ENCODE measurements at places on chromosomes 1 and 21.

DNA sequence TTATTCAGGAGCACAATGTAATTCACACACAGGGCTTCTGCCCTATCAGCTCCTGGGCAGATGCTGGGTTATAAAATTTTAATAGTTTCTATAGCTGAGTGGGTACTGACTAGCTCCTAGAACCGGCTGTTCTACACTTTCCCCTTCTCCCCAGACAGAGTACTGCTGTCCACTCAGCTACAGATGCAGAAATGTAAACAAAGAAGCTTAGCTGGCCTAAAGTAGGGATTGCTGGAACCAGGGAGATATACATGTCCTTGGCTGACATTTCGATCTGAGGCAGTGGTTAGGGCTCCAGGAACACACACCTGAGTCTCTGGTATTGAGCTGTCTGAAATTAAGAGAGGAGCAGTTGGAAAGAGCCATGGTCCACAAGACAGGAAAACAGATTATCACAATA is 211.5 kb upstream of the USP24 start:
- no peak for DNase-seq

- DNase-seq = peak; percentile 47
These were observed 4.8 kb downstream of the ATP1A1 start for GRCh38 chr1:116377541-116378529.

- no peak for DNase-seq
These were observed 40.9 kb downstream of the GALNT2 start for GRCh38 chr1:230107941-230108340.

DNA sequence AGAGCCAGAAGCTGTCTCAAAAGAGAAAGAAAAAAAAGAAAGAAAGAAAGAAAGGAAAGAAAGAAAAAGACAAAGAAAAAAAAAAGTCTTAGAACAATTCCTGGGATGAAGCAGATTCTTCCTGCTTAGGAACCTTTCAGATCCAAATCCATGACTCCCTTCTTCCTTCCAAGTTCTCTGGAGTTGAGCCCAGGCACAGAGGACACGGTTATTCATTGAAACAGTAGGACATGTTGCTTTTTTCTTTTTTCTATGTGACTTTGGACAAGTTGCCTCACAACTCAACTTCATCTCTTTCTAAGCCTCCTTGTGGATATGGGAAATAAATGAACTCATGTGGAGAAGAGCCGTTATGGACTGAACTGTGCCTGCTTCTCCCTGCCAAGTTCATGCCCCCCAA is 14.7 kb upstream of the TNFRSF8 start:
- DNase-seq = no peak

- DNase-seq = no peak
These were observed 17.2 kb downstream of the ROR1 start for GRCh38 chr1:63790989-63791388.

- DNase-seq = no peak
These were observed 7.1 kb downstream of the C1orf226 start for GRCh38 chr1:162388615-162389014.

- no peak for DNase-seq
These were observed 4.7 kb downstream of the SORT1 start for GRCh38 chr1:109392788-109393616.

DNA sequence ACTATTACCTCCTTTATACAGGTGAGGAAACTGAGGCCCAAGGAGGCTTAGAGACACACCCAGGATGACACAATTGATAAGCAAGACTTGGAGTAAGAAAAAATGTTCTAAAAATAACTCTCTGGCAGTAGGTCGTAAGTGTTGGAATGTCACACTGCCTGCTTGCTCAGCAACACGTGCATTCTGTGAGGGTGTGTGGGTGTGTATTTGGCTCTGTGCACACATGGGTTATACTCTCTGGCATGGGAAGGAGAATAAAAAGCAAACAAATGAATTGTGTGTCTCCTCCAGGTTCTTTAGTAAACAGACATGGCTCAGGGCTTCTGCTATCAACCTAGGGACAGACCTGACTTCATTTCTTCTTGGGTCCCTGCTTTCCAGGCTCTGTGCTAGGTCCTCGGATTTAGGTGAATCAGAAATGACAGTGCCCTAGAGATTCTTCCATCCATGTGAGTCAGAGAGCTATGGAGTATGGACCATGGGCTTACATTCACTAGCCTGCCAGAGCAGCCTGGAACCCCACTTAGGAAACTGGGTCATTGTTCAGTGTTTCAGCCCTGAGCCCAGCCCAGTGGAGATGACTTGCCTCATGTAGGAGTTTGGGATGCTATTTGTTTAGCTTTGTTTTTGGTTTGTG is 72.4 kb downstream of the ELAVL4 start:
- DNase-seq = no peak

DNA sequence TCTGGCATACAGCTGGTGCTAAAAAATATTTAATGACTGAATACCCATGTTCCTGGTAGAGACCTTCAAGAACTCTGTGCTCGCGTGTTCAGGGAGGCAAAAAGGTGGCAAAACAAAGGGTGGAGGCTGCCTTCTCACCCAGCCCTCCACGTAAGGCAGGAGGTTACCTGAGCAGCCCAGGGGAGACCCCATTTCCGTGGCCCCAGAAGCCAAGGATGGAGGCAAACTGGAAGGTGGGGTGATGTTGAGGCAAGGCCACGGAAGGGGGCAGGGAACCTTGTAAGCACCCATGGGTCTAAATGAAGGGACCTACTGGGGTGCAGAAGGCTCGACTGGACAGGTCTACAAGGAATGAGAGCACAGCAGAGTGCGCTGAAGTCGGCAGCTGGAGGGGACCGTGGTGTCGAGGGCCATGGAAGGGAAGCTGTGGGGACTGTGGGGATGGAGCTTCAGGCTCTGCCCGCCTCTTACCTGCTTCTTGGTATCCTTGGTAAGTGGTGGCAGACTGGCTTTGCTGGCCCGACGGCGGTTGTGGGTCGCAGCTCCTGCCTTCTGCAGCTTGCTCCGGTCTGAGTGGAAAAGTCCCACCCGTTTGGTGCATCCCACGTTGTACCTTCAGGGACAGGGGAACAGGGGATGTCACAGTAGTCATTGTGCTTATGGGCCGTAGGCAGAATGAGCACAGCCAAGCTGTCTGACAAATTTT is 8.9 kb upstream of the A3GALT2 start:
- DNase-seq = no peak

- DNase-seq = no peak
These were observed 49.8 kb downstream of the POU2F1 start for GRCh38 chr1:167270349-167271092.

DNA sequence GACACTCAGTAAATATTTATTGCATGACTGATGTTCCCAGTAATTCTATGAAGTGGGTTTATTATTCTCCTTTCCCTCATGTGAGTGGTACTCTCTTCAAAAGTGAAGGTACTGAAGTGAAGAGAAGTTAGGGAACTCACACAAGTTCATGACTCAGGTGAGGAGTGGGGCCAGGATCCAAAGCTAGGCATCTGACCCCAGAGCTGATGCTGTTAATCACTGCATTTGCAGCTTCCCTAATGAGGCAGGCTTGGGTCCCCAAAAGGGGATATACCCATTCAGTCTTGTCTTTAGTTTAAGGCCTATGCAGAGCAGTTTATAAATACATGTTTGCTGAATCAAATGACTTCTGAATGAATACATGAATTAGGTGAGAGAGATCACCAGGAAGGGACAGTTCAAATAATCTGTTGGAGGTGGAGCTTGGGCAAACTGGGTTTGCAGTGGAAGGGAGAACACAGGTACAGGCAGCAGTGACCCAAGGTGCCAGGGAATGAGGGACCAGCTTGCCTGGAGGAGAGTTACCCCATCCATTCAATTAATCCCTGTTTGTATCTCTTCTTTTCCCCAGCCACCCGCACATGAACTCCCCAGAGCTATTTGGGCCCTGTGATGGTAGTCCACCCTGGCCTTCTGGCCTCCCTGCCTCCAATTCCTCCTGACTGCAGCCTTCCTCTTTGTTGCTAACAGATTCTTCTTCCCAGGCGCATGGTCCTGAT is 2.0 kb downstream of the CD58 start:
- DNase-seq = no peak

DNA sequence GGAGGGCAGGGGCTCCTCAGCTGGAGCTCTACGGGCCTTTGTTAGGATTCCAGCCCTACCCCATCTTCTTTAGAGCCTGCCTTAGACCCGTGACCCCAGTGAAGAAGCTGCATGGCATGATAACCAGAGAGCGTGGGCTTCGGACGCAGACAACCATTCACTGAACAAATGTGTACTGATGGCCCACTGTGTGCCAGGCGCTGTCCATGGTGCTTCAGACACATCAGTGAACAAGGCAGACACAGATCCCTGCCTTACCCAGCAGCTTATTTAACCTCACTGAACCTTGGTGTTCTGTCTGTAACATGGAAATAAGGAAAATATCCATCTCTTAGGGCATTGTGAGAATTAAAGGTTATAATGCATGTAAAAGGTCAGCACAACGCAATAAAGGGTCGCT is 9.5 kb downstream of the CHIT1 start:
- DNase-seq = peak; percentile 12

GRCh38 chr1:217889401-217889800 is 258.3 kb downstream of the SPATA17 start:
- DNase-seq = no peak

DNA sequence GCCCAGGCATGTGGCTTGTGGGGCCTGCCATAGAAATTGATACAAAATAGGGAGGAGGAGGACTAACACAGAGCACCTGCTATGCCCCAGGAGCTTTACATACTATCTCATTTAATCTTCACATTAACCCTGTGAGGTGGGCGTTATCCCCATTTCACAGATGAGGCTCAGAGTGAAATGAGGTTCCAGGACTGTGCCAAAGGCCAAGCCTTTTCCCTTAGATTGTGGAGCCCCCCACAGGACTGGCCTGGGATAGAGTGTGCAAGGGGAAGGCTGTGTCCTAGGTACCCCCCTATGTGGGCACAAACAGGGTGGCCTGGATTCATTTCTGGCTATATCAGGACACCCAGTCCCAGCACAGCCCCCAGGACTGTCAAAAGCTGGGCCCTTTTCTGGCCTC is 2.2 kb upstream of the DDOST start:
- peak; percentile 16 for DNase-seq

GRCh38 chr1:95375174-95375573 is 141.2 kb downstream of the RWDD3 start:
- no peak for DNase-seq

- no peak for DNase-seq
These were observed 110.2 kb downstream of the EIF4G3 start for GRCh38 chr1:21066356-21067012.

- no peak for DNase-seq
These were observed 159.6 kb downstream of the PTPRU start for GRCh38 chr1:29395736-29396437.

- no peak for DNase-seq
These were observed 96.0 kb downstream of the MAB21L3 start for GRCh38 chr1:116207126-116207735.

GRCh38 chr1:41954533-41954944 is 35.8 kb upstream of the HIVEP3 start:
- no peak for DNase-seq

GRCh38 chr1:209537336-209538114 is 46.0 kb upstream of the CAMK1G start:
- DNase-seq = no peak

DNA sequence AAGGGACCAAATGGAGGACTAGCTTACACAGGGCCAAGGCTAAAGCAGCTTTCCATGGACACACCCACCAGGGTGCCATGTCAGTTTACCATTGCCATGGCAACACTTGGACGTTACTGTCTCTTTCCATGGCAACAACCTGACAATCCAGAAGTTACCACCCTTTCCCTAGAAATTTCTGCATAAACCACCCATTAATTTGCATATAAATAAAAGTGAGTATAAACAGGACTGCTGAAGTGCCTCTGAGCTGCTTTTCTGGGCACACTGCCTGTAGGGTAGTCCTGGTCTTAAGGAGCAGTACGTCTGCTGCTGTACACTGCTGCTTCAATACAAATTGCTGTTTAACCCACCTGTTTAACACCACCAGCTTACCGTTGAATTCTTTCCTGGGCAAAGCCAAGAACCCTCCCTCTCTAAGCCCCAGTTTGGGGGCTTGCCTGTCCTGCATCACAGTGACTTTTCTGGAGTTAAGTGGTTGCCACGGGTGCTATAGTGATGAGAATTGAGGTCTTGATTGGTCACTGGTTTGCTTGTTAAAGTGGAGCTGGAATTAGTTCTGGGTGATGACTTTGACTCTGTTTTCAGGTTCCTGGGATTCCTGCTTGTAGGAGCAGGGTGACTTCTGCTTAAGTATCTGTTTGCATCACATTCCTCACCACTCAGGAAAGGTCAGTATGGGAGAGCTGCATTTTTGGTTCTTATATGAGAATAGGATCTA is 83.2 kb downstream of the CLDN17 start:
- no peak for DNase-seq

DNA sequence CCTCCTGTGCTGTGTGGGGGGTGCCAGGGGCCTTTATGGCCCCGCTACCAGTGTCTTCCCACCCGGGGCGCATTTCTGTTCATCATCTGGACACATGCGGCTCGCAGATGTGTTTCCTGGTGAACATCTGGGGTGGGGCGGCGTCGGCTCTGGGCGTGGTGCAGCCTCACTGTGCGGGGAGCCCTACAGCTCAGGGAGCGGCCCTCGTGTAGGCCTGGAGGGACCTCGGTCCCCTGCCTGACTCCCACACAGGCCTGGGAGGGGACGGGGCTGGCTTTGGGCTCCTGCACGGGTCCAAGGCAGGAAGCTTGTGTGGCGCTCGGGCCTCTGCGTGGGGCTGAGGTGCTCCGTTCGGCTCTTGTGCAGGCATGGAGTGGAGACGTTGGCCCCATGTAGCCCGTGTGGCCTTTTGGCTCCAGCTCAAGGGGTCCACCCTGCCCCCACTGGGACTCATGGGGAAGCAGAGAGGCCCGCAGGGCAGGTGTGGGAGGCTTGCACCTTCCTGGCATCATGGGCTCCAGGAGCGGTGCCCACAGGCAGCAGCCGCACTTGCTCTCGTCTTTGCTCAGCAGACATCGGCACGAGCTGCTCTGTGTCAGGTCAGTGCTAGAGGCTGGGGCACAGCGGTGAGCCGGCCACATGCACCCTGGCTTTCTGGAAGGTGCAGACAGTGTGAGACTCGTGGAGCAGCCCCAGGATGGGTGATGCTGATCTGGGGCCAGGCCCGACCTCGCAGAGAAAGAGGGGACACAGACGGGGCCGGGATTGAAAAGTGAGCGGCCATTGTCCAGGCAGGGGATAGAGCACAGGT is 90.1 kb upstream of the ACTRT2 start:
- no peak for DNase-seq

DNA sequence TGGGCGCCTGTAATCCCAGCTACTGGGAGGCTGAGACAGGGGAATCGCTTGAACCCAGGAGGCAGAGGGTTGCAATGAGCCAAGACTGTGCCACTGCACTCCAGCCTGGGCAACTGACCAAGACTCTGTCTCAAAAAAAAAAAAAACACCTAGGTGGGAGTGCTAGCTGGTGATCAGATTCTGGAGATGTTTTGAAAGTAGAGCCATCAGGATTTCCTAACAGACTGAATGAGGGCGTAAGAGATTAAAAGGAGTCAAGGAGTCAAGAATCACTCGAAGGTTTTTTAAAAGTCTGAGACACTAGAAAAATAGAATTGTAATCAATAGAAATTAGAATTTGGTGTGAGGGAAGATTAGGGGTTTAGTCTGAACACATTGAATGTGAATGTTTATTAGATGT is 73.8 kb downstream of the HSF2BP start:
- no peak for DNase-seq

GRCh38 chr21:41641821-41642701 is 124.8 kb downstream of the RIPK4 start:
- DNase-seq = no peak

All from activated naive CD4-positive, alpha-beta T cell treated with anti-CD3 and anti-CD28 coated beads for 36 hours (primary cell).